Left kidney (tissue), 8 donors: ENCODE measurements at places on chromosomes 1 and 21. TPM values are rescaled to one million over a fixed set of nuclear protein-coding genes. Genes with fewer than 3 reads are reported as not detected.

Gene ACOT11
- 13.6 TPM for polyA plus RNA-seq

Gene HSPA6
- polyA plus RNA-seq, result 0.35 TPM

Gene MLLT11
- 25.4 TPM for polyA plus RNA-seq

DNA sequence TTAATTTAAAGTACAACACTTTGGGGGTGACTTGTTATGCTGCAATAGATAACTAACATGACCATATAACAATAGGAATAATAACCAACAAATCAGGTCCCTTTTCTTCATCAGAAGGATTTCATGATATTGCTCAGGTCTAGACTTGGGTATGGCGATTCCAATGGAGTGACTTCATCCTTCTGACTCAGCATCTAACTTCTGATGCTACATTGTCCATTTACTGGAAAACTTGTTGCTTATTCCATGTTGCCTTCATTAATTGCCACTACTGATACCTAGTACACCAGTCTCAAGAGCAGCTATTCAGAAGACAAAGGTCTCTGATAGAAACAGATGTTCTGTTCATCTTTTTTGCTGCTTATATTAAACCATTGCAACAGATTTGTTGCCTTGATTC, 324.3 kb downstream of the TGFB2 start:
- no peak for DNase-seq

GRCh38 chr1:207619871-207620542, 24.9 kb upstream of the CR1L start:
- peak; percentile 51 for DNase-seq

Gene GPX7
- polyA plus RNA-seq, result 69.1 TPM

GRCh38 chr1:160520999-160521398, 2.1 kb downstream of the SLAMF6 start:
- no peak for DNase-seq

DNA sequence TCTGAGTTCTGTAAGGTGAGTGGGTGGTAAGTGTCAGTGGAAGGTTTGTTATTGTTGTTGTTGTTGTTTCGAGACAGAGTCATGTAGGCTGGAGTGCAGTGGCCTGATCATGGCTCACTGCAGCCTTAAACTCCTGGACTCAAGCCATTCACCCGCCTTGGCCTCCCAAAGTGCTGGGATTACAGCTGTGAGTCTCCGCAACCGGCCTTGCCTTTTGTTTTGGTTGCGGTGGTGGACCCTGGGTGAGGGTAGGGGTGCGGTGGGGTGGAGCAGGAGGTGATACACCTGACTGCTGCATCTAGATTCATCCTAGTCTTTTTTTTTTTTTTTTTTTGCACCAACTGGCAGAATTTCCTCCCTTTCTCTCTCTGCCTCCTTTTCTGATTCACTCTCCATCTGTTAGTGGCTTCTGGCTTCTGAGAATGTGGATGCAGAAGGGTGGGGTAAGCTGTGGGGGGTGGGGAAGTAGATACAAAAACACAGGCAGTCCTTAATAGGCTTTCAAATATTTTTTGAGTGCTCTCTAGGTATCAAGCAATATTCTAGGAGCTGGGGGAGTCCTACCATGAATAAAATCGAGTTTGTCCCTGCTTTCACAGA, 4.6 kb upstream of the GMEB1 start:
- DNase-seq, result no peak

Gene RCC2
- 99.2 TPM for polyA plus RNA-seq

DNA sequence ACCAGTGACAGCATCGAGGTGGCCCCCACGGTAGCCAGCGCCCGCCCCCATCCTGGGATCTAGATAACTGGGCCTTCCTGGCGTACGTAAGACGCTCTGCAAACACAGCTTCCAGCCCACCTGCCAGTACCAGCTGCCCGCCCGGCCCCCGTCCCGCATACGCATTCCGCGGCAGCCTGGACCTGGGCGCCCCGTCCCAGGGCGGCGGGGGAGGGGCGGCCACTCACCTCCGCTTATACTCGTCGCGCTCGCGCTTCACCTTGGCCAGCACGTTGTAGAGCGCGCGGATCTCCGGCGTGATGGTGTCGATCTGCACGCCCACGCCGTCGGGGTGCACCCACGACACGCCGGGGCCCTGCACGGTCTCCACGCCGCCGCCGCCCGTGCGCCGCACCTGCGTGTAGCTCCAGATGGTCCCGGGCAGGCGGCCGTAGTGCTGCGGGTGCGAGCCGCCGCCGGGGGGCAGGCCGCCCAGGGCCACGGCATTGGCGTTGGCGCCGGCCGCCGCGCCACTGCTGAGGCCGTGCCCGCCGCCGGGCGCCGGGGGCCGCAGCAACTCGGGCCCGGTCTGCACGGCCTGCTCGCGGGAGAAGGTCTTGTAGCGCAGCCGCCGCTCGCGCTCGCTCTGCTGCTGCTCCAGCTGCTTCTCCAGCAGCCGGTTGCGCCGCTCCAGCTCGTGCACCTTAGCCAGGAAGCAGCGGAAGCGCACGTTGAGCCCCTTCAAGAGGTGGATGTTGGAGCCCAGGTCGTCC, 859 bp downstream of the IFFO2 start:
- no peak for DNase-seq

Gene RGS13
- not detected for polyA plus RNA-seq

DNA sequence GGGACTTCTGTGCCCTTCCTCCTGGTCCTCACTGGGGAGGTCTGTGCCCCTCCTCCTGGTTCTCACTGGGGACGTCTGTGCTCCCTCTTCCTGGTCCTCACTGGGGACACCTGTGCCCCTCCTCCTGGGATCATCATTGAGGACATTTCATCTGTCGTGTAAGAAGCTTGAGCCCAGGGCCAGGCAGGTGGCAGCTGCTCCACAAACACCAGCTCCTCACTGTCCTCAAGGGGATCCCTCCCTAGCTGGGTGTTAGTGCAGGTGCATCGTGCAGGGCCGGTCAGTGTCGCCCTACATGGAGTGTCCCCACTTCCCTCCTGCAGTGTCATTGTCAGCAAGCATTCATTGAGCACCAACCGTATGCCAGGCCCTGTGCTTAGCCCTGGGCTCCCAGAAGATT, 312.7 kb downstream of the PTPRU start:
- no peak for DNase-seq
